ENCODE measurements at places on chromosomes 2 and 18.

DNA sequence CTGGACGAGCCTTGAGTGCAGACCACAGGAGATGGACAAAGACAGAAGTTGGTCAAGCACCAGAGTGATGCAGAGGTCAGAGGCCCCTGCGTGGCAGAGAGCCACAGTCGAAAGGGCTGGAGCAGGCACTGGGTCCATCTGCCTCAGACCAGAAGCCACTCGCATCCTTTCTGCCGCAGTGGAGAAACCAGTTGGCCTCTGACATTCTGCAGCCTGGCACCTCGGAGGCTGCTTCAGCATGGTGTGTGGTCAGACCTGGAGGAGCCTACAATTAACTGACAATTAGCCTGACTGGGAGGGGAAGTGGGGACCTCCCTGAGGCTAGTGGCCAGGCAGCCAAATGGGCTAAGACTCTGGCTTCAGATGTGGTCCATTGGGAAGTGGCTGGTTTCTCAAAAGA lies 111.1 kb downstream of the SGPP2 start:
- DNase-seq: no peak

DNA sequence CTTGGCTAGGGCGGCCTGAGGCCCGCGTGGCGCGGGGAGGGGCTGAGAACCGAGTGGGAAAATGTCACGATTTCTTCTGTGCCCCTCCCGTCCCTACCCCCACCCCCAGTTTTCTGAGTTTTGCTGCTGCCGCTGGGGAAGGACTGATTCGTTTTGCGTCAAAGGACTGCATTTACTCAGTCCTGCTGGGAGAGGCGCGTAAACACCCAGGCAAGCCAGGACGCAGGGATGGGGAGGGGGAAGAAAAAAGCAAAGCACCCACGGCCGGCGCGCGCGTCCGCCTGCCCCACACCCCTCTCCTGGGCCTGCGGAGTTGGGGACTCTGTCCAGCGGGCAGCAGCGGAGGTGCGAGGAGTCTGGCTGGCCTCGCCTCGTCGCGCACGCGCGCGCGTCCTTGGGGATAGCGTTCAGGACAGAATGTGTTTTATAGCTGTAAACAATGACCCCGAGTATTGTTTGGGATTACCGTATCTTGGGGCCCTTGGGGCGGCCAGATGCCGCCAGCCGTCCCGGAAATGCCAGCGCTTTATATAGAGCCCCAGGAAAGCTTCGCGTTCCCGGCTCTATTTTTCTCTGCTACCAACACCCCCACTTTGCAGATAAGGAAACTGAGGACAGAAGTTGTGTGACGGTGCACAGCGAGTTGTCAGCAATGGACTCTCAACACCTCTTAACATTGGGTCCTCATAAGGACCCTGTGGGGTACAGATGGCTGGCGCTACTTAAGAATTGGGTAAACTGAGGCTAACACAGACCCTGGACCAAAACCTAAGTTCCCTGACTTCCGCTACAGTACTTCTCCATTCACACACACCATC lies 1.7 kb upstream of the FOSL2 start:
- DNase-seq: no peak

DNA sequence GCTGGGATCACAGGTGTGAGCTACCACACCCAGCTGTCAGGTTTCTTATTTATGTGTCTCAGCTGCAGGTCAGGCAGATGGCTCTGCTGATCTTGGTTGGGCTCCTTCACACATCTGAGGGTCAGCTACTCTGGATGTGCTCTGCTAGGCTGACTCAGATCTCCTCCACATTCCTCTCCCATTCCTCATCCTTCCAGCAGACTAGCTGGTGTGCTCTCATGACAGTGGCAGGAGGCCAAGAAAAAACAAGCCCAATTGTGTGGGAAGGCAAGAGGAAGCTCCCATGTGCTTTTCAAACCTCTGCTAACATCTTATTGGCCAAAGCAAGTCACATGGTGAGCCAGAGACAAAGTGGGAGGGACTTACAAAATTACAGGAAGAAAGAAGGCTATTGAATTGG lies 11.7 kb upstream of the MSH6 start:
- DNase-seq: no peak

GRCh38 chr18:70578480-70578879 lies 289.6 kb downstream of the SOCS6 start:
- DNase-seq: no peak

GRCh38 chr2:109173311-109174171 lies 44.5 kb downstream of the SH3RF3 start:
- no peak for DNase-seq

GRCh38 chr2:78061301-78061700 lies 539.1 kb upstream of the LRRTM4 start:
- DNase-seq: no peak

GRCh38 chr2:24392542-24393059 lies 32.3 kb upstream of the ITSN2 start:
- no peak for DNase-seq

DNA sequence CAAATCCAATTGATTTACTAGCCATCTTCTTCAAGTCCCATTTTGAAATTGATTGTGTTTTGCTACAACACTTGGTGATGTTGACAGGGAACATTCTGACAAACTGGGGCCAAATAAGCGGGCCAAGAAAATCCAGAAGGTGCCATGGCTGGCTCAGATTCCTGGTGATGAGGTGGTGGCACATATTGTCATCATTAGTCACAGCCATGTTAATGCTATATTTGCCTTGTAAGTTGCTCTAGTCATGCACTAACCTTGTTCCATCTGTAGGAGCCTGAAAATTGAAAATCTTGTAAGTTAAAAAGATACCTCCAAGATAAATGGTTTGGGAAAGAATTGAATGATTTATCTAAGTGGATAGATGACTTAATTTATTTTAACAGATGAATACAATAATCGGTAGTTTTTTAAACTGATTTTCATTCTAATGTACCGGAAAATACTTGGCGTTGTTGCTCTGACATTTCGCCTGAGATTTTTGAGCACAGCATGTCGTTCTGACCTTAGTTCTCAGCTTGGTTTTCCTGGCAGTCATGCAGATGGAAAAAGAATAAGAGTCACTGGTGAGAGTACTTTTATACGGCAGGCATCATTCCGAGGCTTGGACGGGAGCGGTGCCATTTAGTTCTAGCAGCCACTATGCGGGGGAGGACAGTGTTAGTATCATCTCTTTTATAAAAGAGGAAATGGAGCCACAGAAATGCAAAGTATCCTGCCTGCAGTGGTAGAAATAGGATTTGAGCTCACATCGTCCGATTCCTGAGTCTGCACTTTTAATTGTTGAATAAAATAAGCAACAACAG lies 133.9 kb downstream of the ZNF532 start:
- DNase-seq: no peak

DNA sequence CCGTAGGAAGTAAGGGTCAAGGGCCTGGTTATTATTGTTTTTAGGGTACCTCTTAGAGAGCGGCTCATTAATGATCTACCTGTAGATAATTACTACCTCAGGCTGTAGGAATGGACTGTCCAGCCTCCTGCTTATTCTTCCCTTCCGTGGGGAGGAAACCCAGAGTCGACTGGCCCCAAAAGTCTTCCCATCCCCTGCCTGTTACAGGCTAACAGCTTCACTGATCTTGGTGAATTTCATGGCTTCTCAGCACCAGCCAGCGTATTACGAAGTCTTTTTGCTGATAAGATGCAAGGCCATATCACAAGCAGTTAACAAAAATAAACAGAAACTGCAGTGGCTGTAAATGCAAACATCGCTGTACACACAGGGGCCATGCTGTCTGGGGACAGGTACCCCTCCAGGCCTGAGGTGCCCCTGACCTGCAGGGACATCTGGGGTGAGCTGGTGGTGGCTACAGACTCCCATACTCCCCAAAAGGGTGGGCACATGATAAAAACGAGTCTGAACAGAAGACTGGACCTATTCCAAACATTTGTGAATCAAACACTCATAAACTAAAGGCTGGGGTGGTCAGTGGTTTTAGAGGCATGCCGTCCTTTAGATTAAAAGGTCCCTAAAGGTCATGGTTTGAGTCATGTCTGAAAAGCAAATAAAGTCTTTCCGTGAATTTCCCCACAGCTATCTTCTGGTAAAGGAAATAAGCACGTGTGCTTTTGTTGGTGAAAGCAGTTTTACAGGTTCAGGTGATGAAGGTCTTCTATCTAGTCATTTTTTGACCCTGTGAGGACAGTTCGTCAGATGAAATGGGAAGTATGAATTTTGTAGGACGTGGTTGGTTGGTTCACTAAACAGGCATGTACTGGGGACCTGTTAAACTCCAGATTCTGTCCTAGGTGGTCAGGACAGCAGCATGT lies 36.7 kb downstream of the TTC39C start:
- DNase-seq: no peak

- no peak for DNase-seq
Measured at GRCh38 chr2:150041722-150042425, 445.6 kb downstream of the RND3 start.

DNA sequence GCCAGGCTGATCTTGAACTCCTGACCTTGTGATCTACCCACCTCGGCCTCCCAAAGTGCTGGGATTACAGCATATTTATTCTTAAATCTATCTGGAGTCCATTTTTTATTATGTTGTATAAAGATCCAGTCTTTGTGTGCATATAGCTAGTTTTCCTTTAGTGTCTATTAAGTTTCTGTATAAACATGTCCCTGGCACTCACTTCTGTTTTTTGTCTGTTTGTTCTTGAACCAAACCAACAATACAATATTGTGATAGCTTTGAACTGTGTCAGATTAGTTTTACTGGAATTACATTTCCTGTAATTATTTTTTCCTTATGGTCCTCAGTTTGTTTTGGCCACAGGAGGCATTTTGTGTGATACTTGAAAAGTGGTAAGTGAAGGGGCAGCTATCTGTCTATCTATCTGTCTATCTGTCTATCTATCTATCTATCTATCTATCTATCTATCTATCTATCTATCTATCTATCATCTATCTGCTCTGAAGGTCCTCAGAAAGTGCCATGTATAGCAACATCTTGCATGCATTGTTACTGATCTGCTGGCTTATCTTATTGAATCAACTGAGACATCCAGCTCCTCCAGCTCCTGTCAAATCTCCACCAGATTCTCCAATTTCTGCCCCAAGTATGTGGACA lies 70.9 kb upstream of the ACVR1 start:
- DNase-seq: no peak

DNA sequence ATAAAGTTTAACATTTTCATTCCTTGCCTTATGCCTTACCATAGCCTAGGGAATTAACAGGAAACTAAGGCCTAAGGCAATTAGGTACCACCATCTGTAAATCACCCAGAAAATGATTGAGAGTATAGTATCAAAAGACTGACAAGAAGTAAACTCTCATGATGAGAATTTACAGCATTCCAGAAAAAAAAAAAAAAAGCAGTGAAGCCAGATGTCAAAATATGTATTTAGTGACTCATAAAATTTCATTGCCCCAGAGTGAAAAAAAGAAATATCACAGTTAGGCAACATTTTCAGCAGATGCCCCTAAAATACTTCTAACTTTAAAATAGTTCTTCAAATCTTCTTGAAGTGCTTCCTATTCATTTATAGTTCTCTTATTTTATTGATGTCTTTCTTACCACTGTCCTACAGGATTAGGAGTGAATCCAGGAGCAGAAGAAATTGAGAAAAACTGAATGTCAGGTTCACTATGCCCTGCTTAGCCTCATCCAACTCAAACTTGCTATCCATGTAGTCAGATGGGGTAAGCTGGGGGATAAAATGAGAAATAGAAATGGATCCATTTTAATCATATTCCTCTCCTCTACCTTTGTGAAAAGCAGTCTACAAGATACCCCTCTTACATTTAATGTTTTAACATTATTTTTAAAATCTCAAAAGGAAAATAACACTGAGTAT lies 57.3 kb upstream of the TANK start:
- DNase-seq: no peak

GRCh38 chr2:100196786-100197494 lies 54.5 kb upstream of the AFF3 start:
- DNase-seq: no peak

DNA sequence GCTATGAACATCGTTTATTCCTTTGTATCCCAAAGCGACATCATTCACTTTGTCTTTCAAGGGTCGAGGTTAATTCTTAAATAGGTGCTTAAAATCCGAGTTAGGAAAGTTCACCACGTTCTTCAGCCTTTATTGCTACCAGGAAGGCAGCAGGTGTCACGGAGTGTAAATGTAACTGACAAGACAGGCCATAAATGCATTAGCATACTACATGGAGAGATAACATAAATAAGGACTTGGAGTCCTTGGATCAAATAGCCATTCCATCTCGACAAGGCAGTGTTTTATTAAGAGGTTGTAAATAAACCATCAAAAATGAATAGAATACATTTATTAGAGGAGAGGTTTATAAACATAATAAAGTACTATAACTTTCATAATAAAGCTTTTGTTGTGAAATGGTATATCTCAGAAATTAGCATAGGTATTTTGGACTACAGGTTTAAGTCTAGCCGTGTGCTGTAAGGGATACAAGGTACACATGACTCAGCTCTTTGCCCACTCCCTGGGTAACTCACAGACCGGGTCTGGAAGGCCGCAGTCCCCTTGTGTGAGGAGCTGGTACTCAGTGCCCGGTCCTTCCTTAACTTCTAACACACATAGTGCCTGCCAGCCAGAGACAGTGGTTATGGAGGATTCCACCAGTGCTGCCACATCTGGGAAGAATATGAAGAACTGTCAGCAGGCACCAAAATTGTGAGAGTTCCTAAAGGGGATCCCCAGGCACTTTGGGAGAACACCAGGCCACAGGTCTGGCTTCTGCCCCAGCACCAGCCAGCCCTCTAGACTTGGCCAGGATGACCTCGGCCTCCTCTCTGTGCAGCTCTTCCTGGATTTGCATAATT lies 29.4 kb downstream of the CAPN13 start:
- DNase-seq: no peak

- DNase-seq: no peak
Measured at GRCh38 chr2:69026691-69027459, 13.9 kb downstream of the ANTXR1 start.

GRCh38 chr2:231353469-231353868 lies 42.0 kb upstream of the B3GNT7 start:
- no peak for DNase-seq

DNA sequence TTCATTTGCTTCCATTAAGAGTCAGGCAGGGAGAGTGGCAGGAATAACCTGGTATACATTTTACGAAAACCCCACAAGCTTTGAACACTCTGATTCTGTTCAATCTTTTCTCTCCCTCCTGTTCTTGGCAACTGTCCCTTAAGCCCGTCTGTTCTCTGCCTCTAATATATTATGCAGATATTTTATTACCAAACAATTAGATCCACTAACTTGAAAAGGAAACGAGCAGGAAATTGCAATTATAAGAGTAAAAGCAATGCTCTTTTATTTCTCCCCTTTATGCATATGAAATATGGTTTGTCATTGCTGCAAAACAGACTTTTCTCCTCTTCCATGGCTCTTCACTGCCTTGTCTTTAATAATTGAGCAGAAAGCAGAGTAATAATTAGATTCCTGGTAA lies 149.1 kb upstream of the CELF4 start:
- no peak for DNase-seq

GRCh38 chr2:205020673-205021072 lies 475.4 kb downstream of the PARD3B start:
- no peak for DNase-seq

GRCh38 chr2:188395903-188396689 lies 104.4 kb downstream of the GULP1 start:
- DNase-seq: no peak

DNA sequence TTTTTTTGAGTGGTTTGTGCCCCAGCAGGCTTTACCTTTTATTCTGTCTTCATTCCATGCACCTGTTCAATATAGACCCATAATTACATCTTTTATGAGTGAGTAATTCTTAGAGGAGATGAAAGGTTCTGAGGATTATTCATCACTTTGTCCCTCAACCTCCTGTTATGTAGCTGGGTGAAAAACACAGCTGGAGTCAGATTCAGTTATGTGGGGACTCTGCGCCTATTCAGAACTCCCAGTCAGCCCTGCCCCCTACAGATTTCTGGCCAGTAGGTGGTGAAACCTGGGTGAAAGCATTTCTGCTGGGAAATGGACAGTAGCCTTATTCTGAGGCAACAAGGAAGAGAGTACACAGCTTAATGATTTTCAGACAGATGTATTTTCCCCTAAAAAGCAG lies 107.8 kb downstream of the MGAT5 start:
- no peak for DNase-seq

All from stimulated activated CD4-positive, alpha-beta T cell treated with anti-CD3 and anti-CD28 coated beads, Interleukin-15, amount 100 ng/mL, for 48 hours (primary cell).